ENCODE measurements at places on chromosomes 12 and 14. TPM values are rescaled to one million over a fixed set of nuclear protein-coding genes. Genes with fewer than 3 reads are reported as not detected.

GRCh38 chr12:59664495-59664894 lies 68.7 kb downstream of the SLC16A7 start:
- no peak for DNase-seq

Gene NEMP1
- 13.6 TPM for total RNA-seq

DNA sequence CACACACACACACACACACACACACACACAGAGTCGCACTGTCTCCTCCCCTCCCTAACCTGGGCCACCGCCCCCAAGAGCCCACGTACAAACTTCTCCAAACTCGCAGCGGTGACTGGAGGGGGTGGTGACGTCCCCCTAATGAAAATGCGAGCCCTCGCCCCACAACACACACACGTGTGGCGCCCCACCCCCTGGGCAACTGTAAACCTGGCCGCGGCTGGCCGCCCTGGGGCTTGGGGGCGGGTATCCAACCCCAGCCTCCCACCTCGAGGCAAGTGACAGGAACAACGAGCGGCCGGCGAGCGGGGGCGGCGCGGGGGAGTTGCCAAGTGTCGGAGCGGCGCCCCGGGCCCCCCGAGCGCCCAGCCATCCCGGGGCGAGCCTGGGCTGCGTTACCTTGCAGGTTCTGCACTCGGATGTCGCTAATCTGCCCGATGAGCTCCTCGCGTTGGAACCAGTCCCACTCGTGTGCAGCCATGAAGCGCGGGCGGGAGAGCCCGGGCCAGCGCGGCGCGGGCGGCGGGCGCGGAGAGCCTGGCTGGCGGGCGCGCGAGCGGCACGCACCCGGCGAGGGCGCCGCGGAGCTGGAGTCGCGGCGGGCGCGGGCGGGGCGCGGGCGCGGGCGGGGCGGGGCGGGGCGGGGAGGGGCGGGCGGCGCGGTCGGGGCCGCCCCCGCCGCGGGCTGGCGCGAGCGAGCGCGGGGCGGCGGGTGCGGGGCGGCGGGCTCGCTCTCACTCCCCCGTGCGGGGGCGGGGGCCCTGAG lies at the start of gene CLMN:
TSS of gene CLMN (minus strand) at position 597 of the 766 bp plus-strand sequence. CDS start at position 481, 116 bp downstream.
- no peak for DNase-seq

DNA sequence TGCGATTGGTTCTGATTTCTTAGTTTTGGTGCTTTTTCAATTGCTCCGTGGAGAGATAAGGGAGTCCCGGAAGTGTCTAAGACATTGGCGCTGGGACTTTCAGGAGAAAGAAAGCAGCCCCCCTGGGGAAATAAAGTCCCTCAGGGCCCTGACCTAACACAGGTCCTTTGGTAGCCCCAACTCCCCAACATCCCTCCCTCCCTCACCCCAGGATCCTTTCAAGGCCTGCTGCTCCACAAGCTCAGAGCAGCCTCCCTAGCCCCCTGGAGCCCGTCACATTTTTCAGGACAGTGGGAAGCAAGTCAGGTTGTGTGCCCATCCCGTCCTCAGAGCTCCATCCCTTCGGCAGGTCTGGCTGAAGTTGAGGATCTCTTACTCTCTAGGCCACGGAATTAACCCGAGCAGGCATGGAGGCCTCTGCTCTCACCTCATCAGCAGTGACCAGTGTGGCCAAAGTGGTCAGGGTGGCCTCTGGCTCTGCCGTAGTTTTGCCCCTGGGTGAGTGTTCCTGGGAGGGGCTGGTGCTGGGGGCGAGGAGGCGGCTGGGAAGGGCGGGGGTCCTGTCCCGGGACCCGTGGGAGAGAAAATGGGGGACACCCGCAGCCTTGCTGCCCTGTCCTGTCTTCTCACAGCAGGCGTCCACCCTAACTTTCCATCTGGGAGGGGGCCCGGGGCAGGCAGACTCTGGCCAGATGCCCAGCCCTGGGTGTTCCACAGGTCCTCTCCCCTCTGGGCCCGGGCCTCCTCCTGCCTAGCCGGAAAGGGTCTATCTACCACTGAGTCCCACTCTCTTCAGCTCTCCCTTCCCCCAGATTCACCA lies 950 bp downstream of the IFI27 start:
- peak; percentile 56 for DNase-seq

GRCh38 chr12:92462049-92462448 lies 240.7 kb upstream of the PLEKHG7 start:
- DNase-seq = no peak

Gene RACGAP1
- total RNA-seq = 23.9 TPM

Gene ABCD2
- 2.9 TPM for total RNA-seq

DNA sequence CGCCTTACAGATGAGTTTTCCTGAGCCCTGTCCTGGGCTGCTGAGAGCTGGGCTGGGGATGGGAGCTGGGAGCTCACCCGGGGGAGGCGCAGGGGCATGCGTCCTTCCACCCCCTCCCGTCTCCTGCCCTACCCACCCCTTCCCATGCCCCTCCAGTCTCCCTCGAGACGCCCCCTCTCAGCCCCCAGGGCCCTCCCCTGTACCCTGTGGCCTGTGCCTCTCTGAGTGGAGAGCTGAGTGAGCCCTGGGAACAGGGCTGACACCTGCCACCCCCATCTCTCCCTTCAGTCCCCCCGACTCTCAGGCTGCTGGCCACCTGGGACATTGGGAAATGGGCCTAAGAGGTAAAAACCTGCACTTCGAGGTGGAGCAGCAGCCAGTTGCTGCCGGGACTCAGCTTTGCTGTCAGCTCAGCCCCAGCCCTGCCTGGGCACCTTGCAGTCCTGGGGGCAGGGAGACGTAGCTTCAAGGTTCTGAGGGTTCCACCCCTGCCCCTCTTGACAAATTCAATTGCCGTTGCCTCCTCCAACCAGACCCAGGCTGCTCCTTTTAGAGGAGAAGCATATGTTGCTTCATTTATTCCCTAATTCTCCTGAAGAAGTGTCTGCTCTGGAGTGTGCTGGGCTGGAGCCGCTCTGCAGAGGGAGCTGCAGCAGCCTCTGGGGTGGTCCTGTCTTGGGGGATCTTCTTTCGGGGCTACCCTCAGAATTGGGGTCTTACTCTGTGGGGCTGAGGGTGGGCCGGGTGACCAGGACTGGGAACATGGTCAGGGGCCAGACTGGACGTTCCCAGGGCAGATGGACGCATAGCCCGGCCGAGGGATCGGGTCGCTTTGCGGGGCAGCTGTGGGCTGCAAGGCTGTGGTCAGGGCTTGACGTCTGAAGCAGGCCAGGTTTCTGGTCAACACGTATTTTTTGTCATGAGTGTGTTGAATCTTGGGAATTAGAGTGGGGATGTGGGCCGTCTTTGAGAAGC lies 141.4 kb downstream of the ADGRD1 start:
- DNase-seq = peak; percentile 59

- DNase-seq = peak; percentile 13
Observed at GRCh38 chr12:2559931-2560330, 234.8 kb upstream of the FKBP4 start.

Gene VRTN
- not detected for total RNA-seq

DNA sequence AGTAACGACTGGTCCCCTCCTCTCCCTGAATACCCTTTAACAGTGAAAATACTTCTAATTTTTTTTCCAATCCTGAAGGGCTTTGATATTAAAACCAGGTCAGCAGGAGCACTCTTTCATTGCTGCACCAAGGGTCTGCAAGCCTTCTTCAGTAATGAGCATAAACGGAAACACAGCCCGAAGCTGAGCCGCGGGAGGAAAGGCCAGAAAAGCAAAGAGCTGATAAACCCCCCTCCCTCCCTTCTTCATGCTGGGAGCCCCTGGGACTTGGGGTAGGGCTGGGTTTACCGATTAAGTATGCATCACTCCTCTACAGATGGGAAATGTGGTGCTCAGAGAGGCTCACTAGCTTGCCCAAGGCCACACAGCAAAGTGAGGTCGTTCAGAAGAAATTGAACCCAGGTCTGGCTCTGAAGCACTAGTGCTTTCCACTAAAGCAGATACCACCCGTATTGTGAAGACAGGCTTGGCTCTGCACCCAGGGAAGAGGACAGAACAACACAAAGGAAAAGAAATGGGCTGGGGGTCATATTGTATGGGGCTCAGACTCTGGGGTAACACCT lies 128.8 kb downstream of the GLT1D1 start:
- DNase-seq = no peak

GRCh38 chr12:117590999-117591398 lies 229.6 kb upstream of the NOS1 start:
- DNase-seq = no peak

- DNase-seq = no peak
Observed at GRCh38 chr14:29376237-29376636, 551.4 kb downstream of the PRKD1 start.
